T-helper 22 cell (primary cell): ENCODE measurements at places on chromosomes 4 and X.

DNA sequence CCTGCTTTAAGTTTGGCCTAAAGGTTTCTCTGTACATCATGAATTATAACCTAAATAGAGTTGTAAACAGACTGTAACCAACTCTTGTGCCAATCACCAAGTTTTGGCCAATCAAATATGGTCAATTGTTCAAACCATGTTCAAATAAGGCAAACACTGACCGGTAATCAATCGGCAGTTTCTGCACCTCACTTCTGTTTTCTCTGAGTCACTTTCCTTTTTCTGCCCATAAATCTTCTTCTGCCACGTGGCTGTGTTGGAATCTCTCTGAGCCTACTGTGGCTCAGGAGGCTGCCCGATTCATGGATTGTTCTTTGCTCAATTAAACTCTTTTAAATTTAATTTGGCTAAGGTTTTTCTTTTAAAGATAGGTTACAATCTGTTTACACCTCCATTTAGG, 16.5 kb upstream of the ENPP6 start:
- no peak for DNase-seq

DNA sequence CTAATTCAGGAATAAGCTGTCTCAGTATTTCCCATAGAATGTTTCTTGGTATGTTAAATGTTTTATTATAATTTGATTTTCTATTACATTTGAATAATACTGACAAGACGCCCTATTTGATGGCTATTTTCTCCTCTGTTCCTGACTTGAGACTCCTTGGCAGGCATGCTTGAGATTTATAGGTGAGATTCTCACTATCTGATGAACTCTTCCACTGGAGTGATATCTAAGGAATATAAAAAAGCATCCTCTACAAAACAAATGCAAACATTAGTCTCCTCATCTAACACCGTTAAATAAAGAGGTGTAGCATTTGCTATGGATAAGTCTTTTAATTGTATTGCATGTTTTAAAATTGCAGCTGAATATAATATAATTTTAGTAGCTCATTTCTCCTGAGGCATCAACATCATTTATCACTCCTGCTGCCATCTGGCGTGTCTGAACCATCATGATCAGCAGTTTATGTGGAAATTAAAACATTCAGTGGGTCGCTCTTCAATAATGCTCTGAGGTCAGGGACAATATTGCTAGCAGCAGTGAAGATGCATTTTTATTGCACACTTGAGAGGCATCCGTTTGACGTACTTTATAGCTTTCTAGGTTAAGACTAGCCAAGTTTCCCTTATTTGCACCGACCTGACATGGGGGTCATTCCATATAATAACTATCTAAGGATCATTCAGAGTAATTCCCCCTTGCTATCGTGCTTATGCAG, 210.4 kb upstream of the GALNTL6 start:
- no peak for DNase-seq

DNA sequence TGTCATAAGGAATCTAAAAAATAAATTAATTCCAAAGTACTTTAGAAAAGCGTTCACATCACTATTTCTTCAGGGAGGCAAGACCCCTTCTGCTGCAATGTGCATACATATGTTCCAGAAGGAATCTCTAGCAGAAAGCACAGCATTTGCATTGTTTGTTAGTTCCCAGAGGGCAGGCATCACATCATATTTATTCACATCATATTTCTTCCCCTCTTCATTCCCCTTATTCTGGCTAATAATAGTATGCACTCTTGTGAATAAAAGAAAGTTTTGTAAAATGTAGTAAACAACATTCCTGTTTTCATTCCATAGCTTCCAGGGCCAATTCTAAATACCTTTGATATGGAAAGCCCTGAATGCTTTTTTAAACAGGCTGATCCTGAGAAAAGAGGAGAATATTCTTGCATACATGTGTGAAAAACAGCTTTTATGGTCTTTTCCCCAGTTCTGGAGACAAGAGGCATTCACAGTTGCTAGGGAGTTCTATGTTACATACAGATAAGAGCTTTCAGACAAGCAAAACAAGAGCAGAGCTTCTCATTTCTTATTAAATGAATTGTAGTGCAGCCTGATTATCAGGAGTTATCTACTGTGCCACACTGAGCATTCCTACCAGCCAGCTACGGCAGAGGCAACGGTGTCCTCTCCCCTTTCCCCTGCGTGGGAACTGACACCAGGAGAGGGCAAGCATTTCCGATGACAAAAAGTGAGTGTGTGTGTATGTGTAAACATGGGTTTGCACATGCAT, 15.2 kb downstream of the GATB start:
- DNase-seq, result no peak

GRCh38 chrX:151030845-151031244, 47.7 kb downstream of the HMGB3 start:
- no peak for DNase-seq

GRCh38 chr4:52028970-52029369, 8.8 kb upstream of the LRRC66 start:
- no peak for DNase-seq

- no peak for DNase-seq
Measured at GRCh38 chrX:14832151-14832550, 40.7 kb downstream of the FANCB start.

- no peak for DNase-seq
Measured at GRCh38 chr4:151853034-151853433, 92.2 kb upstream of the GATB start.

GRCh38 chr4:38860788-38861424, 4.3 kb upstream of the TLR6 start:
- DNase-seq, result peak; percentile 20

- no peak for DNase-seq
Measured at GRCh38 chr4:145815626-145816025, 123.0 kb downstream of the ZNF827 start.

- DNase-seq, result no peak
Measured at GRCh38 chr4:184727430-184727829, 6.5 kb downstream of the CENPU start.

GRCh38 chr4:52578951-52579350, 80.2 kb downstream of the USP46 start:
- DNase-seq, result no peak

- DNase-seq, result no peak
Measured at GRCh38 chr4:3607690-3608552, 75.7 kb upstream of the LRPAP1 start.
